ENCODE measurements at places on chromosomes 1 and 21.

- no peak for DNase-seq
Measured at GRCh38 chr1:74388855-74389254, 123.6 kb downstream of the LRRC53 start.

- DNase-seq: no peak
Measured at GRCh38 chr1:19618428-19618827, 25.7 kb upstream of the NBL1 start.

GRCh38 chr1:239719642-239720258 is 333.4 kb downstream of the CHRM3 start:
- no peak for DNase-seq

DNA sequence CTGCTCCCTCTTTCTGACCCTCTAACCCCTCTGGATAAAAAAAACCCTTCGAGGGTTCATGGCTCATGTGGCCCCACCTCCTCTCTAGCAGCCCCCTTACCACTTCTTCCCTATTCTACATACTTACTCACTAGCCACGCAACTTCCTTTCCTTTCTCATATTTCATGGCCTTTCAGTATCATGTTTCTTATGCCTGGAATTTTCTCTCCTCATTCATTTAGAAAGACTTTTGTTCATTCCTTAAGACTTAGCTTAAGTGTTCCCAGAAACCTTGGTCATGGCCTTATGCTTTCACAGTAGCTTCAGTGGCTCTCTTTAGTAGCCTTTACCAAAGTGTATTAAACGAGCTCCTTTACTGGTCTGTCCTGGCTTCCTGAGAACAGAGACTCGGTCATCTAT is 6.1 kb downstream of the ACP6 start:
- DNase-seq: no peak

- no peak for DNase-seq
Measured at GRCh38 chr1:21961799-21962198, 15.0 kb upstream of the CELA3B start.

DNA sequence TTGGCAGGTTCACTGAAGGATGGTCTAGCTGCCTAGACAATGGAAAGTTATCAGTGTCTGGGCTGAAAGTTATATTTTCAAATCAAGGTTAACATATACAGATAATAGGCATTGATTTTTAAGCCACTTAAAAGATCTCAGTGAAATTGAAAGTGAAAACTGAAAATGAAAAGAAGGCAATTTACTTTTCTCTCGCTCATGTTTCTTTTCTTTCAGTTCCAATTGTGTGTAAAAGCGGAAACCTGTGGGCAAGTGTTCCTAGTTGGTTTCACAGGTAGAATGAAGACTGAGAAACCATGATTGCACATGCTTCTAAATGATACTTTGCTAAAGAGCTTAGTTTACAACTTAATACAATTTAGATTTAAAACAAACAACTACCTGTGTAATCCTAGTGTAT is 383.7 kb downstream of the ZP4 start:
- DNase-seq: no peak

GRCh38 chr1:221711656-221712055 is 30.2 kb downstream of the DUSP10 start:
- no peak for DNase-seq

DNA sequence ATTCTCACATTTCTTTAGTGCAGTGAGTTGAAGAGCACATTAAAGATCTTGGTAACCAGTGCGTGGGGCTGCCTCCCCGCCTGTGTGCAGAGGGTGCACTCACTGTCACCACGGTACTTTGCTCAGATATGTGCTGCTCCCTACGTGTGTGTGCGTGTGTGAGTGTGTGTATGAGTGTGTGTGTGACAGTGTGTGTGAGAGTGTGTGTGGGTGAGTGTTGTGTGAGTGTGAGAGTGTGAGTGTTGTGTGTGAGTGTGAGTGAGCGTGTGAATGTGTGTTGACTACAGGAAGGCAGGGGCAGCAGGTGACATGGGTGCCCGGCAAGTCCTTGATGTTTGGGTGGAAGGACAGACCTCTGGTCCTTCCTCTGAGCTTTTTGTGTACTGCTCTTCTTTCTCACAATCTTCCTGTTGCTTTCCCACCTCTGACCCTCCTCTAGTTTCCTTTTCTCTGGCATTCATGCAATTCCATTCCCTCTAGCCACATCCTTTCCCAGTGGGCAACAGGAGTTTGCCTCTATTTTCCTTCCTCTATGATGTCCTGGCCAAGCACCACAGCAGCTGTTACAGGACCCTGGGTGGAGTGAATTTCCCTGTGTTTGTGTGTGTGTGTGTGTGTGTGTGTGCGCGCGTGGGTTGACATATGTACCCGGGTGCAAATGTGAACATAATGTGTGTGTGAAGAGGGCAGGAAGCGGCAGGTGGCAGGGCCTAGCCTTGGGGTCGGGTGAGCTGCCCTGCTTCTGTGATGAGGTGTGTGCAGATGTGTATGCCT is 19.8 kb downstream of the LHX4 start:
- no peak for DNase-seq

DNA sequence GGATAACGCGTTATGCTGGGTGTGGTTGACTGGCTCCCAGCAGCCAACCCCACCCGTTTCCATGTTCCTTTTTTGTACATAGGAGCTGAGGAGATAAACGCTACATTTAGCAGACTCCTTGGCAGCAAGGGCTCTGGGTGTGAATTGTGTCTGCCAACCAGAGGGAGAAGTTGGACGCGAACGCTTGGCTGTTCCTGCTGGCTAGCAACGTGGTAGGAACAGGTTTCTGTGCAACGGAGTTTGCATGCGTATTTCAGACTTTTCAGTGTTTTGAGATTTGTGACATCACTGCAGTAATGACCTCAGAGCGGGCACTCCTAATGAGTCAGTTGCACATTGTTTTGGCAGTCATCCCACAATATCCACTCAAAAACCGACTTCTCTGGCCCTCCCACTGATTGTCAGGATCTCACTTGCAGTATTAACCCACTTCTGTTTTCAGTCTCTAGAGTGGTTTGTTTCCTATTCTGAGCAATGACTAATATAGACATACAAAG is 98.7 kb upstream of the RGS1 start:
- no peak for DNase-seq

GRCh38 chr1:88503646-88504045 is 180.4 kb upstream of the PKN2 start:
- no peak for DNase-seq

DNA sequence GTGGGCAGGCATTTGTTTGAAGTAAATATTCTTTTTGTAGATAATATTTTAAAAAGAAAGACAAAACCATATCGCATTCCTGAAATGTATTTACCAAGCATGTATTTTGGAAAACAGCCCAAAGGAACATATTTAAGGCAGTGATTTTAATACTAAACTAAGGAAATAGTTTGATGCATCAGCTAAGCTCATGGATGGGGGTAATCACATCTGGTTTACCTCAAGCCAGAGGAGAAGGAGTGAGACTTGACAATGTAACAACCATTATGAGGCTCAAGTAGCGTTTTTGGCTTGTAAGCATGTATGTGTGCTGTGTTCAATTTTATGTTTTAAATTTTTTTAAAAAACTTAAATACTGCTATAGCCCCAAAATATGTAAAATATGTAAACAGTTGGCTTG is 390.5 kb downstream of the DISC1 start:
- no peak for DNase-seq

- no peak for DNase-seq
Measured at GRCh38 chr1:55959136-55959548, 620.2 kb downstream of the PLPP3 start.

GRCh38 chr21:18252256-18252655 is 7.6 kb downstream of the CHODL start:
- DNase-seq: no peak

GRCh38 chr1:20035114-20035513 is 34.9 kb upstream of the PLA2G5 start:
- DNase-seq: no peak

DNA sequence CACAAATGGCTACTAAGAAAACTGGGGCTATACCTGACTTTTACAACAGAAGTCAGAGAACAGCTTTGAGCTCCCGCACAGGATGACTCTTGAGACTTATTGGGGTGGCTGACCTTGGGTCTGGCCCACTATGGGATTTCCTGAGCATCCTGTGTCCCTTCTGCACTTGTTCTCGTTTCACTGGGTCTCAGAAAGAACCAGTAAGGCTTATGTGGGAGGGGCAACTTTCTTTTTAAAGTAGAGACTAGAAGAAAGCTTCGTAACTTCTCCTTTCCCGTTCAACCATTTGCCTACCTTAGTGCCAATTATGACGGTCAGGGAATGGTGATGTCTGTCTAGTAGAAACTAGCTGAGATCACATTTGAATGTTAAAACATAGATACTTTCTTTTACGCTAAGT is 59.5 kb upstream of the C1orf105 start:
- no peak for DNase-seq

GRCh38 chr1:102942324-102942723 is 166.0 kb downstream of the COL11A1 start:
- no peak for DNase-seq

- DNase-seq: no peak
Measured at GRCh38 chr1:96842215-96842614, 120.6 kb downstream of the PTBP2 start.

GRCh38 chr1:47805921-47806361 is 191.2 kb downstream of the TRABD2B start:
- DNase-seq: no peak
